ENCODE measurements at places on chromosomes 13 and 19. TPM values are rescaled to one million over a fixed set of nuclear protein-coding genes. Genes with fewer than 3 reads are reported as not detected.

FXYD7 gene
- total RNA-seq = not detected

HPN gene
- total RNA-seq = not detected

ZNF583 gene
- total RNA-seq = 2.5 TPM

CLDN10 gene
- total RNA-seq = not detected

ZNF468 gene
- 0.78 TPM for total RNA-seq

ATCAY gene
- 0.13 TPM for total RNA-seq

TMEM255B gene
- total RNA-seq = 1.1 TPM

All from A549 treated with ZK216348 at 1 μM for 4 hours (cell line).